Kidney glomerular epithelial cell (primary cell): ENCODE measurements at places on chromosomes 5 and 9.

DNA sequence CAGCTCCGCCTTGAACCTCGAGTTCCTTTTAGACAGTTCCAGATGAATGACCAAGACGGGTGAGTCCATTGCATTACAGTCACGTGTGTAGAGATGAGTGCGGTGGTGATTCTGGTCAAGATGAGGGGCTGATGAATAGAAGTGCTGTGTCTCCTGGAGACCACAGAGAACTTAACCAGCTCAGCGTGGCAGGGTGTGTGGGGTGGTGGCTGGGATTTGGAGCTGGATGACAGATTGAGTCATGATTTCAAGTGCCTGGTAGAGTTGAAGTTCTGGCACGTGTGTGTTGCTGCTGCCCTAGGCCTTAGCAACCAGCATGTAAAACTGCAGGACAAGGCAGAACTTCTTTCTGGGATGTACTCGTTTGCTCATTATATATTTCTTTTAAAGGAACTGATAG is 53.3 kb downstream of the PRRC2B start:
- DNase-seq: no peak

DNA sequence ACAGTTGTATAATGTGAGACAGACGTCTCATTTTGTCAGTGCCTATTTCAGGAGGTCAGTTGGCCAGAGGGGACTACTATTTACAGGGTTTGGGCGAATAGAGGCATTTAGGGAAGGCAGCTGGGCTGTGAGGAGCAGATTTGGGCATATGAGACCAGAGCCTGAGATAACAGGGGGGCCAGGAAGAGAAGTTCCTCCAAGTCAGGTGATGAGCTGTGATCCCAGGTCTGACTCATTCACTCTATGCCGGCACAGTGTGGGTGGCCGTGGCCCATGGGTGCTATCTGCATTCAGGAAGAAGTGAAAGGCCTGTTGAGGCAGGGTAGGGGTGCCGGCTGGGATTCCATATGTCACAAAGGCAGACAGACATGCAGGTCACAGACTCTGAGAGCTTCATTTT is 142.8 kb downstream of the PDZD2 start:
- no peak for DNase-seq

DNA sequence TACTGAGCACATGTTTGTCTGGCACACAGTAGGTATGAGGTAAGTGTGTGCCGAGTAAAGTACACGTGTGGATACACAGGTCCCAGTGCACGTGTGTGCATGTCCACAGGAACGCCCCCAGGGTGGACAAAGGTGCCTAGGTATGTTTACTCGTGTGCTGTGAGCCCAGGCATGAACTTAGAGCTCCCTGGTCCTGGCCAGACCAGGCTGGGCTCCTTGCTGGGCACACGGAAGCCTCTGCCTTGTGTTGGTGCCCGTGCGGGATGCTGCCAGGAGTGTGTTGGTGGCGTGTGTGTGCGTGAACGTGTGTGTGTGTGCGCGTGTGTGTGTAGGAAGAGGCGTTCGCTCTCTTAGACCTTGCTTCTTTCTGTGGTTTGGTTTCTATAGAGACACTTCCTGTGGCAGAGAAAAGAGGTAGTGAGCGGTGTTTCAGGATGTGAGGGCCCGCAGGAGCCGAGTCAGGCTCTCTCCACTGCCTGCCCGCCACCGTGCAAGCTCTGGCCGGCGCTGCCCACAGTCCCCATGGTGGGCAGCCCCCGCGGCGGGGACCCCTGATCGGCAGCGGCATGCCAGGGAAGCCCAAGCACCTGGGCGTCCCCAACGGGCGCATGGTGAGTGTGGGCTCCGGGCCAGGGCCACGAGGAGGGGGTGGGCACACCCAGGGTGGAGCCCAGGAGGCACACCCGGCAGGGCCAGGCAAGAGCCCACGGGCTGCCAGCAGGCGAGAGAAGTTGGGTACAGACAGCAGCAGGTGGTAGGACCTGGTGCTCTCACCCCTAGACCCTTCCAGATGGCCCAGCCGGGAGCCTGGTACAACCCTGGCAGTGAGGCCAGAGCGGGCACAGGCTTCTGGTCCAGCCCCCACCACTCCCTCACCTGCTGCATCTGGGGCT is at the start of gene RGS14:
RGS14 (plus strand) TSS at position 466 of the 893 bp plus-strand sequence; CDS start at position 567, 101 bp downstream.
- no peak for DNase-seq

GRCh38 chr9:123402981-123403509 is 47.0 kb downstream of the CRB2 start:
- DNase-seq: no peak

- DNase-seq: no peak
These were observed 88.8 kb downstream of the SPRY4 start for GRCh38 chr5:142235870-142236672.

GRCh38 chr5:75052192-75053053 is at the start of gene GCNT4:
Gene GCNT4, minus strand, starts transcription at chr5:75052558. Its CDS starts 22,521 bp downstream, at chr5:75030037.
- DNase-seq: peak; percentile 26

- no peak for DNase-seq
These were observed 304.4 kb upstream of the IRX4 start for GRCh38 chr5:2187156-2187555.

DNA sequence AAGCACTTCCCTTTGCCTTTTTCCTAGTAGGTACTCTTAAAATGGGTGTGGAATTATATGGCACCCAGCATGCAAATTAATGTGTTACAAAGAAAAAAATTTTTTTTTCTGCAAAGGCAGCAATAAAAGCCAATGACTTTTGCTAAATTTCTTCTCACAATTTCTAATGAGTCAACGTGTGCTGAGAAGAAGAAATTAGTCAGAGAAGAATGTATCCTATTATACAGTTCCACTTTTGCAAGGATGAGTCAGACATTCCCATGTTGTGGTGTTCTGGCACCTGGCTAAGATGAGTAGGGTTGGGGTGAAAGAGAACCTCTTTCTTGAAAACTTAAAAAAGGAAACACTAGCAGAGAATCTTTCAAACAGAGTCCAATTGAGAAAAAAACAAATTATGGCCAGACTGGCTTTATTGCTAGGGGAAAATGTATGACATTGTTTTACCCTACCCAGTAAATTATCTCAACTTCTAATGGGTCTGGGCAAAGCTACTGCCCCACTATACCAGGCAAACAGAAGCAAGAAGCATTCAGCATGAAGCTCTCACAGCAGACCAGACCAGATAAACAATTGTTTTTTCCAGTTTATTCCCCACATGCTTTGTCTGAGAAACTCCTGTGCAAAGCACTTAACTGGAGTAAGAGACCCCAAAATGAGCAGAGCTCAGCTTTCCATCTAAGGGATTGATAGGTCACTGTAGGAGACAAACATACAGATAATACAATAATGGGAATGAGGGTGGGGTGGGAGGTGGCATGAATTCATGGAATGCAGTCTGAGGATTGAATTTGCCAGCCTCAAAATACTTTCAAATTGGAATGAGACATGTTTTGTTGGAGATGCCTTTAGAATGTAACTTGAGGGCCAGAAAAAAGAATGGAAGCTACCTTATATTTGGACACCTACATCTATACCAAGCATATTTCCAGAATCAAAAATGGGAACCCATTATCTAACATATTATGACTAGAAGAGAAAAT is 220.8 kb upstream of the RFX3 start:
- peak; percentile 96 for DNase-seq

GRCh38 chr5:82804155-82804690 is 273.0 kb downstream of the TMEM167A start:
- no peak for DNase-seq

DNA sequence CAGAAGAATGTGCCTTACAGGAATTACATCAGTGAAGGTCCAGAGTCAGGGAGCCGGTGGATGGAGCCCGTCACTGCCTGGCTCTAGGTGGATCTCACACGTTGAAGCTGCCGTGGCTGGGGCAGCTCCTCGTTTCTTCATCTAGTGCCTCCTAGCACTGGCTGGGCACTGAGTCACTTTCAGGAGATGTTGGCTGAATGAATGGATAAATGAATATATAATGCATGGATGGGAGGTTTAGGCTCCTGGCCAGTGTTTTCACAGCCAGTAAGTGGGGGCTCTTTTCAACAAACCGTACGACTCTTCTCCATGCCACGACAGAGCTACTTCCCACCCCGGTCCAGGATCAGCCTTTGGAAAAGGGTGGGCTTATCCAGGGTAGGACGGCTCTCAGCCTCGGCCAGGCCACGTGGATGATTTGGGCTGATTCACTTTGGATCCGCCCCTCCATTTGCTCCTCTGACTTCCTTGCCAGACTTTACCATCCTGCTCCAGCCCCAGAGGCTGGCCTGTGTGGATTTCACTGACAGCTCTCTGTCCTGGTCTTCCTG is 1.3 kb upstream of the SH3PXD2B start:
- DNase-seq: no peak

- DNase-seq: peak; percentile 85
These were observed 467.2 kb downstream of the KIF4B start for GRCh38 chr5:155480731-155481131.

DNA sequence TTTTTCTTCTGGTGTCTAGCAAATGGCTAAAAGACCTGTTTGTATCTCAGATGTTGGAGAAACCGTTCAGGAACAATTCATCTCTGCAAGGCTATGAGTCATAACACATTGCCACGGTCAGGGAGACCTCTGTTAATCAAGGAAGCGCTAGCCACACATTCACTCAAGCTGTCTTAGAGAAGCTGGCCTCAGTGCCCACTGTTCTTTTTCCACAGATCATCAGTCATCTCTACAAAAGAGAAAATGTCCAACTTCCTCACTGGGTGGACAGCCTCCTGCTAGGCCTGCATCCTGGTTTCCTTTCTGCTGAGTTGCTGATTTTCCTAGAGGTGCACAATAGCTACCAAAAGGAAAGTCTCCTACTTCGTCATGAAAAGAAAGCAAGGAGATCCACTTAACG is 360.5 kb downstream of the BNC2 start:
- peak; percentile 39 for DNase-seq

- no peak for DNase-seq
These were observed 166.2 kb downstream of the AOPEP start for GRCh38 chr9:94892675-94893074.
